ENCODE measurements at places on chromosomes 3 and 15.

GRCh38 chr15:35496585-35496984 lies 49.4 kb downstream of the DPH6 start:
- DNase-seq = no peak

GRCh38 chr15:77721963-77722362 lies 89.3 kb upstream of the LINGO1 start:
- no peak for DNase-seq

GRCh38 chr15:67805008-67805665 lies 20.2 kb upstream of the SKOR1 start:
- no peak for DNase-seq

- DNase-seq = no peak
Observed at GRCh38 chr3:162368417-162368816, 871.8 kb downstream of the OTOL1 start.

DNA sequence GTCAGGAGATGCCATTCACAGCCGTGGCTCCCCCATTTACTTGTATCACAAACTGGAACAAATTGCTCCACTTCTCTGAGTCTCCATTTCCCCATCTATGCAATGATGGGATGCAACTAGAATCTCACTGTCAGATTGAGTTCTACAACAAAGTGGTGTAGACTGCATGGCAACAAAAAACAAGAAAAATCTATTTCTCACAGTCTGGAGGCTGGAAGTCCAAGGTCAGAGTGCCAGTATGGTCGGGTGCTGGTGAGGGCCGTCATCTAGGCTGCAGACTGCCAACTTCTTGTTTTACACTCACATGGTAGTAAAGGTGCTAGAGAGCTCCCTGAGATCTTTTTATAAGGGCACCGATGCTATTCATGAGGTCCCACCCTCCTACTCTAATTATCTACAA lies 158.4 kb upstream of the BCL6 start:
- DNase-seq = no peak

DNA sequence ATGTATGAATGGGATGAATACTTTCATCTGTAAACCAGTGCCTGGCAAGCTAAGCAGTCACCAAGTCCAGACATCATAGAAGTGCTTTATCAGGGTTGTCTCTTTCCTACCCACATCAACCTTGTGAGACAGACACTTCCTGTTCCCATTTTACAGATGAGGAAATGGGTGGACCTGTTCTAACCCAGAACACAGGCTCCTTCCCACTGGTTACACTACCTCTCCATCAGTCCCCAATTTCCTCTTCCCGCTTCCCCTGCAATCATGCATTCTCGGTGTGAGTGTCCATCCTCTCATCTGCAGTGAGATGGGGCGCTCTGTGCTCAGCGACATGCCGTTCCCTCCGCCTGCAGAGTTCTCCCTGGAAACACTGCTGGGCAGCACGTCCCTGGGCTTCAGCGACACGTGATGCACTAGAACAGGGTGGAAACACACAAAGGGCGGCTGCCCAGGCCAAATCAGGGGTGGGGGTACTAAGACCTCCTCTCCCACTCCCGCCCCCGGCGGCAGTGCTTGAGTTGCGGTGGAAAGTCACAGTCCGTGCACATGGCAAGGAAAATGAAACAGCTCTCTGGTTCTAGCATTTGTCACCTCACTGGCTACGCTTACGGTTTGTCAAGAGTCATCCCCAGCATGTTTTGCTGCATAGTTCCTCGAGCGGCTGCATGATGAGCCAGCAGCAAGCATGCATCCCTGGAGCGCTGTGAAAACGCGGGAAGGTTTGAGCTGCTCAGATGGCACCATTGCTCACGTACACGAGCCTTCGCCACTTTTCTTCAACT lies 201.1 kb downstream of the ADAMTS17 start:
- DNase-seq = no peak

Data from activated T-helper 2 cell treated with anti-CD3 and anti-CD28 coated beads, Interferon-gamma antibody, Interleukin-2, Interleukin-4, amounts not matched to agents 10 μg/mL and 5 μg/mL and 100 μg/mL, durations not matched to agents 14 hours and 24 hours and 36 hours (primary cell).